ENCODE measurements at places on chromosomes 16 and 17.
A peak's percentile ranks its signal among the peaks of the same experiment; 100 is the strongest.

DNA sequence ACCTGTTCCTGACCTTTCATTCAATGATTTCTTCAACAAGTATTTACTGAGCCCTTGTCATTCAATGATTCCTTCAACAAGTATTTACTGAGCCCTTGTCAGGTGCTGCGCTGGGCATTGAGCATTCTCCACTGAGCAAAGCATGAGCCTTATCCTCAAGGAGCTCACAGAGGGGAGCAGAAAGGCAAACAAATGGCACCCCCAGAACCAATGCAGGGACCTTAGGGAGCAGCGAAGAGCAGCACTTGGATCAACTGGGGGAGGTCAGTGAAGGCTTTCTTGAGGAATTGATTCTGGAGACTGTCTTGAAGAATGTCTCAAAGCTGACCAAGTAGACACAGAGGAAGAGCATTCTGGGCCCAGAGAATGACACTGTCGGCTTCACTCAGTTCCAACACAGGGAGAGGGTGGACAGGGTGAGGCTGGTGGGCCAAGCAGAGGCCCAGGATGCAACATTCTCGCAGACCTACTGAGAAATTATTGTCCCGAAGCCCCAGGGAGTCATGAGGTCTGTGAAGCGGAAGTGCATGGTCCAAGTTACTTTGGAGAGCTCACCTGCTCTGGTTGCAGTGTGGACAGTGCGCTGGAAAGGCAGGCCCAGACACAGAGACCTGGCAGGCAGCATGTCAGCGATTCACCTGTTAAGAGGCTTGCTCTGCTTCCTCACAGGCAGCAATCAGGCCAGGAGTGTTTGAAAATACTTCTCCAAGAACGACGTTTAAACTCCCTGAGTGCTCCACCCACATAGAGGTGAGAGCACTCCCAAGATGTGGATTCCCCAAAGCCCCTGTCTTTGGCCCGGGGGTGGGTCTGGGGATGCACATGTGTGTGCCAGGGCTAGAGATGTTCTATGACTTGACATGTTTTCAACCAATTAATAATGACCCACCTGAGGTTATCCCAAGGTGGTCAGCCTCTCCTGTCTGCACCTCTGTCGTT is 3.2 kb upstream of the MPO start:
- peak; percentile 51 for DNase-seq

DNA sequence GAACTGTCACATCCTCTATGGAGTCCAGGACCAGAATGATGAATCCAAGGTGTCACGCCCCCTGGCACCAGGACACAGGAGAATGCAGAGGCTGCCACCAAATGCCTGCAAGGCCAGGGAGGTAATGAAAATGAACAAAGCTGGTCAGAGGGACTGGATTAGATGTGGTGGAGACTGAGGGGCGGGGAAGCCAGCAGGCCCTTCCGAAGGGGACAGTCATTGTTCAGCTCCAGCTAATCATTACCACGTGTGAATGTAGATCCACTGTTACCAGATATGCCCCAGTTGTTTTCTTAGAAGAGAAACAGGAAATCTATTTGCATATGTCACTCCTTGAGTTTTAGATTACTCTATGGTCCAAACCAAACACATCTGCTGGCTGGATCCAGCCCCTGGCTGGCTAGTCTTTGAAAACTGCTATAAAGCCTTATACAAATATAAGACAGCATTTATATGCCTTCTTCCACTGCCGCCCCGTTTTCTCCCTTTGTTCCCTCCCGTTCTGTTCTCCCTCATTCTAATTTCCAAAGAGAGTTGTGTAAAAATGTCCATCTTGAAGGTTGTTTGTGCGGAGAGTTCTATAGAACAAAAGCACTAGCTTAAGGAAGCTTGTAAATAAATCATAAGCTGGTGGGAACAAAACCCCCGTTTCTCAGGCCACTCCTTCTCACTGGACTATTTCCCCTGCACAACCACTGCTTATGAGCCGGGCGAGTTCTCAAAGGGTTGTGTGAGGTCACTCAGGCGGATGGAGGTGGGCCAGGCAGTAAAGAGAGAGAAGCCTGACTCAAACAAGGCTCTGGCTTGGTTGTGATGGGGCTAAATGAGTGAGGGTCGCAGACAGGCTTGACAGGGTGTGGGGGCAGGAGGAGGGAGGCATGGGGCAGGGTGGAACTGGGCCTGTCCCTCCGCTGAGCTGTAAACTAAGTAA is 14.2 kb downstream of the CRYM start:
- DNase-seq: no peak

GRCh38 chr16:19696328-19696727 is 21.7 kb downstream of the KNOP1 start:
- peak; percentile 79 for DNase-seq

DNA sequence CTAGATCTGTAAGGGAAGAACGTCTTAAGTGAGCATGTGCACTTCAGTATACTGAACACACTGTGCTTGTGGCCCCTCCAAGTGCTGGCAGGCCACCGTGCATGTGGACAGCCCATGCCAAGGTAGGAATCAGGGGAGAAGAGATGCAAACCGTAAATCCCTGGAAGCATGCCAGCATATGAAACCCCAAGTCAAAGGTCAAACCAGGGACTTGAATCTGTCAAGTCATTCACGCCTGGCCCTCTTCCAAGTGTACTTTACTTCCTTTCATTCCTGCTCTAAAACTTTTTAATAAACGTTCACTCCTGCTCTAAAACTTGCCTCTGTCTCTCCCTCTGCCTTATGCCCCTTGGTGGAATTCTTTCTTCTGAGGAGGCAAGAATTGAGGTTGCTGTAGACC is 2.8 kb upstream of the ATXN2L start:
- DNase-seq: no peak

- no peak for DNase-seq
Measured at GRCh38 chr16:83348991-83349390, 458.8 kb upstream of the HSBP1 start.

DNA sequence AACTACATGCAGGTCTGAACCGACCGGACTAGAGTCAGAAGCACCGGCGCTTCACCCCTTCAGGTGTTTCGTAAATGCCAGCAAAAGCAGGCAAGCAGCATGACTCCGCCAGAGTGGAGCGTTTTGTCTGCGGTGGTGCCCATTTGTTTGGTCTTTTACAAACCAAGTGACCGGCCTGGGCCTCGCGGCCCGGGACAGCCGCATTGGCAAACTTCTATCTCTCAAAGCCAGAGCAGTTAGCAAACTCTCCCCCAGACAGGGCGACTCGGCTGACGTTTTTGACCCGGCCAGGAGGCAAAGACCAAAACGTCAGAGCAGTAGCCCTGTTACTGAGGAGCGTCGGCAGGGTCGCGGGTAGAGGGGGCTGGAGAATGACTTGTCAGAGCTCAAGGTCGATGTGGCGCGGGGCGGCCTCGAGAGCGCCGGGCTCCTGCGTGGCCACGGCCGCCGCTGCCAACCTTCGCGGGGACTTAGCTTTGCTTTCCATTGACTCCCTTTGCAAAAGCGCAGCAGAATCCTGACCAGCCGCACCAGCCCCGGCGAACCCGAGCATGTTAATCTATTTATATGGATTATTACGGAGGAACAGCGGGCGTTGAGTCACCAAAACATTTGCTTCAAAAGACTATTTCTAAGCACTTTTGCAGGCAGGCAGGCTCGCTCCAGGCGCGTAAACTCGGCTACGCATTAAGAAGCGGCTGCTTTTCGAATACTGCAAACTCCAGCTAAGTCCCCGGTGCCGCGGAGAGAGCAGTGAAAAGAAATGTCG is 763 bp upstream of the SOX9 start:
- peak; percentile 58 for DNase-seq

DNA sequence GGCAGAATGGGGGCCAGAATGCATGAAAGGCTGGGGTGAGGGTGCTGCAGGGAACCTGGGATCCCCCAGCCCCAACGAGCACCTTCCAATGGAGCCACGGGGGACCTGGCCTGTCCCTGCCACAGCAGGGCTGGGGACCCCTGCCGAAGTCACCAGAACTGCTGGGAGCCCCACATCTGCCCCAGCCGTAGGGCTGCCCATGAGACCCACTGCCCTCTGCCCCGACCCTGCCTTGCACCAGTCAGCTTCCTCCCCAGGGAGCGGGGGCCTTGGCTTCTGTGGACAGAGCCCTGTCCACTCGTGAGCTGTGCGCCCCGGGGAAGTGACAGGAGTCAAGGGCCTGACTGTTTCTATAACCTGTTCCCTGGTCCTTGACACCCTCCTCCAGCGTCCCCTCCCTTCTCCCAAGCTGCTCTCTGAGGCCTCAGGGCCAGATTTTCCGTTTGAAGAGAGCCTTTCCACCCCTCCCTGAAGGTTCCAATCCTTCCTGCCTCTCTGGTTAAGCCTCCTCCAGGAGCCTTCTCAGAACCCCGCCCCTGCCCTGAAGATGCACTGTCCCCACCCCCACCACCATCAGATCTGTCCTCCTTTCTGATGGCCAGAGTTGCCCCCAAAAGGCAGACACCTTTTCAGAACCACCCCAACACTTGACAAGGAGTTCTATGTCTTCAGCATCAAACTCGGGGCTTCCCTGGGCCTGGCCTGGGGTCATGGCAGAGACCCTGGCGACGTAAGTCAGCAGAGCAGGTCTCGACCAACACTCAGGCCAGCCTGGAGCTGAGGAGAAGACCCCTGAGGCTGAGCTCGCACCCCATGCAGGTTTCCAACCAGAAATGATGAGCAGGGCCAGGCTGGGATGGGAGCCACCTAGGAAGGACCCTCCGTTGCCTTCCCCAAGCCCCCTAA is 10.7 kb upstream of the PRR29 start:
- DNase-seq: no peak

Measured in activated CD4-positive, alpha-beta T cell treated with anti-CD3 and anti-CD28 coated beads, Interleukin-2, amount 10 ng/mL, durations not matched to agents 24 days and 14 days (primary cell).